SIG-M5 (cell line): ENCODE measurements at places on chromosomes 16 and 17.

DNA sequence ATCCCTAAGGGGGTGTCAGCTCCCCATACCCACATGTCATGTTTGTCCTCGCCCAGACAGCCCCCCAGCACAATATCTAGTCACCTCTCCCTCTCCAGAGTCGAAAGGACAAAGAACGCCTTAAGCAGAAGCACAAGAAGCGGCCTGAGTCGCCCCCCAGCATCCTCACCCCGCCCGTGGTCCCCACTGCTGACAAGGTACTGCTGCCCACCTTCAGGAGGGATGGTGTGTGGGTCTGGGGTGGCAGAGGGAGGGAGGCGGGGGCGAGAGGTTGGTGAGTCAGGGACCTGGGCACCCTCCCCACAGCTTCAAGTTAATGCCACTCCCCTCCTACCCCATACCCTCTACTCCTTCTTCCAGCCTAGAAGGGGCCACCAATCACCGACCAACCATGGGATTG is 7.5 kb downstream of the MLLT6 start:
- no peak for DNase-seq

GRCh38 chr16:6009151-6009550 is 911.6 kb upstream of the EEF2KMT start:
- DNase-seq, result no peak

DNA sequence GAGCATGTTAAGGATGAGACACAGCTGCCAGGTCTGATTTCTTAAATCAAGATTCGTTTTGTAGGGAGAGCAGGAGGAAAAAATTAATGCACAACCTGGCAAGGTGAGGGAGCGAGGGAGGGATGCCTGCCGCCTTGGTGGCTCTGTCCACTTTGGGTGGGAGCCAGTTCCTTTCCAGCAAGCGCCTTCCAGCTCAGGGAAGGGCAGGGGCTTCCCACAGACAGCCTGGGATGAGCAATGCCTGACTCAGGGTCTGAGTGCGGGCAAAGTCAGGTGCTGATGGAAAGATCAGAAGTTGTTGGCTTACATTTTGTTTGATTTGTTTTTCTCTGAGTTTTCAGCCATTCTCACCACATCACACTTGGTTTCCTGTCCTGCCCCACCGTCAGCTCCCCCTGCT is 220.7 kb downstream of the ENGASE start:
- DNase-seq, result no peak

GRCh38 chr17:9566067-9566466 is 9.6 kb downstream of the STX8 start:
- DNase-seq, result no peak

DNA sequence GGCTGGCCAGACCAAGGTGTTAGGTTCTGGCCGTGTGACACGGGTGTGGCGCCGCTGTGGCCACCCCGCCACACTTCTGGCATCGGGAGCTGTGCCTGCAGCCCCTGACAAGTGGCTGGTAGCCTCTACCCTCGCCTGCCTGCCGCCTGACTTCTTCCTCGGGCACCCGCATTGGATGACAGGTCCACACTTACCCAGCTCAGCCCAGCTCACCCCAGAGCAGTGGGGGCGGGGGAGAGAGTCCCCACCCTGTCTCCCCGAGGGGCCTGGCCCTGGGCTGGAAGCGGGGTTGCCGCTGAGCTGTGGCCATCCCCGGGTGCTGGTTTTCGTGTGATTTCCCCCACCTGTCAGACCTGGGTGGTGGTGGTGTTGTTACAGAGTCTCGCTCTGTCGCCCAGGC is 53.9 kb upstream of the ACSF3 start:
- DNase-seq, result no peak

- DNase-seq, result no peak
Observed at GRCh38 chr17:37494401-37494831, 4.7 kb downstream of the DUSP14 start.

DNA sequence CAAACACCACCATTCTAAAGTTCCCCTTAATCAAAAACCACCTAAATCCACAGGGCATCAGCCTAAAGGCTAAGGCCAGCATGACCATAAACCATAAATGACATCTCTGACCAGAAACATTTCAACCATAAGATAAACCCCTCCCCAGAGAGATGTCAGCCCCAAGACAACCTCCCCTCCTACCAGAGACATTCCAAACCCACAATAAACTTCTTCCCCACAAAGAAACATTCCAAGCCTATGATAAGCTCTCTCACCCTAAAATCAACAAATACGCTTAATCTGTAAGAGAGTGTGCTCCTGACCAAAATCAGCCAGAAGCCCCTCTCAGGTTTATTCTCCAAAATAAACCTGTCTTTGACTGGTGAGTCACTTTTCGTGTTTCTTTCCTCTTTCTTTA is 54.8 kb downstream of the SLFN5 start:
- DNase-seq, result no peak

DNA sequence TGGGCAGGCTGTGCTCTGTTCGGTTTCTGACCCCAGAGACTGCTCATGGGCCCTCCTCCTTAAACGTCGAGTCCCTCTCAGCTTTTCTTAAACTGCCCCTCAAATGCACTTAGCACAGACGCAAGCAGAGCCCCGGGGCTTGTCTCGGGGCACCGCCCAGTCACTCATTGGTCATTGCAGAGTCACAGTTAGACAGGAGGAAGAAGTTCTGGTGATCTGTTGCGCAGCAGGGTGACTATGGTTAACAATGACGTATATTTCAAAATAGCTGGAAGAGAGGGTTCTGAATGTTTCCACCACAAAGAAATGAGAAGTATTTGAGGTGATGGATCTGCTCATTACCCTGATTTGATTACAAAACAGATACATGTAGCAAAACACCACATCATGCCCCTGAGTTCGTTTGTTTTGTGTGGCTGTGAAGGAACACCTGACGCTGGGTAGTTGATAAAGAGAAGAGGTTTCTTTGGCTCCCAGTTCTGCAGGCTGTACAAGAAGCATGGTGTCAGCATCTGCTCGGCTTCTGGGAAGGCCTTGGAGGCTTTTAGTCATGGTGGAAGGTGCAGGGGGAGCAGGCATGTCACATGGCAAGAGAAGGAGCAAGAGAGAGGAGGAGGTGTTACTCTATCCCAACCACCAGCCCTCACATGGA is 387.4 kb downstream of the CPPED1 start:
- peak; percentile 24 for DNase-seq

GRCh38 chr17:15007147-15007553 is 258.0 kb downstream of the PMP22 start:
- DNase-seq, result no peak
